ENCODE measurements at places on chromosomes 6 and 20.

GRCh38 chr20:53901064-53901463, 169.3 kb downstream of the BCAS1 start:
- DNase-seq: no peak

DNA sequence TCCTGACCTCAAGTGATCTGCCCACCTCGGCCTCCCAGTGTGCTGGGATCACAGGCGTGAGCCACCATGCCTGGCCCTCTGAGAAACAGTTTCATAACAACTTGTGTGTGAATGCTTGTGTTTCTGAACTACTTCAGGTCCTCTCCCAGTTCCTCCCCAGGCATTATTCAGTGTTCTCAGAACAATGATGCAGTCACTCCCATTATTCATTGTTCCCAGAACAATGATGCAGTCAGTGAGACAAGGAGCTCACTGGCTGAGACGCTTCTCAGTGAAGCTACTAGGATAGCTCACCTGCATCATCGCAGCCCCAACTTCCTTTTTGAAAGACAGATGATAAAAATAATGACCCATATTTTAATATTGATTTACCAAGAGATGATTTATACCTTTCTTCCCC, 71.5 kb downstream of the NDUFAF5 start:
- DNase-seq: no peak

GRCh38 chr20:25287631-25288290, 39.9 kb downstream of the PYGB start:
- DNase-seq: no peak

GRCh38 chr6:31397901-31398525, 5.4 kb upstream of the MICA start:
- DNase-seq: no peak

GRCh38 chr6:107736713-107737396, 87.3 kb downstream of the SCML4 start:
- DNase-seq: peak; percentile 41

GRCh38 chr6:69705954-69706353, 90.9 kb downstream of the LMBRD1 start:
- no peak for DNase-seq

DNA sequence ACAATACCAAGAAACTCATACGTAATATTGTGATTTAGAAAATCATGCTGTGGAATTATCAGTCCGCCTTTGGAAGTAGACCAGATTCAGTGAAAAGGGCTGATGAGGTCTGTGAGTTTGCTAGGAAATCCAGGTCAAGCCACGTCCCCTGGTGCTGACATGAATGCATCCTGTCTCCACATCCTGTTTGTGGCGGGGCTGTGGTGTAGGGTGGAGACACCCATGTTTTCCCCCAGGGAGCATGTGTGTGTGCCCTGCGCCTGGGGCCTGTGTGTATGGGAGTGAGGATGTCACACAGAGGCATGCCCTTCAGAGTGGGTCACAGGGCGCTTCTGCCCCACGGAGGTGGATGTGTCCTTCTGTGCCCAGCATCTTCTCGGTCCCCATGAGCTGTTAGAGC, 109.1 kb downstream of the SASH1 start:
- no peak for DNase-seq

DNA sequence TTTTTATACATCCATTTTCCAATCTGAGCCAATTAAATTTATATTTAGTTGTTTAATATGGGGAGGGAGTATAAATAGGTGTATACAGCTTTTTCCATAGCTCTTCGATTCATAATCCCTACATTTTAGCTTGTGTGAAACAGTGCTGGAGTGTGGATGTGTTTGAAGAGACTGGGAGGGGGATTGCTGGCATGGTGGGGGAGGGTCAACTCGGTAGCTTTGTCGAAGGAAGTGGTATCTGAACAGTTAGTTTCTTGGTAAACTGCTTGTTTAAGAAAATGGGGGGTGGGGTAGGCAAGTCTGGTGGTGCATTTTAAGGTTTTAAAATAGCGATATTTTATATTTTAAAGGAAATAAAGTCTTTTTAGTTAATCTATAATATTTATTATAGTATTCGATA, 1.4 kb upstream of the LIN28B start:
- no peak for DNase-seq

Measured in naive thymus-derived CD8-positive, alpha-beta T cell (primary cell).